ENCODE measurements at places on chromosomes 1 and 21. TPM values are rescaled to one million over a fixed set of nuclear protein-coding genes. Genes with fewer than 3 reads are reported as not detected.
A peak's percentile ranks its signal among the peaks of the same experiment; 100 is the strongest.

OR2T29 gene
- total RNA-seq, result not detected

GRCh38 chr1:176885751-176886150 is 278.8 kb downstream of the ASTN1 start:
- no peak overlapping the region for H3K27ac ChIP-seq
- no peaks in the 10 kb centered on the region for H3K27me3 ChIP-seq

DNA sequence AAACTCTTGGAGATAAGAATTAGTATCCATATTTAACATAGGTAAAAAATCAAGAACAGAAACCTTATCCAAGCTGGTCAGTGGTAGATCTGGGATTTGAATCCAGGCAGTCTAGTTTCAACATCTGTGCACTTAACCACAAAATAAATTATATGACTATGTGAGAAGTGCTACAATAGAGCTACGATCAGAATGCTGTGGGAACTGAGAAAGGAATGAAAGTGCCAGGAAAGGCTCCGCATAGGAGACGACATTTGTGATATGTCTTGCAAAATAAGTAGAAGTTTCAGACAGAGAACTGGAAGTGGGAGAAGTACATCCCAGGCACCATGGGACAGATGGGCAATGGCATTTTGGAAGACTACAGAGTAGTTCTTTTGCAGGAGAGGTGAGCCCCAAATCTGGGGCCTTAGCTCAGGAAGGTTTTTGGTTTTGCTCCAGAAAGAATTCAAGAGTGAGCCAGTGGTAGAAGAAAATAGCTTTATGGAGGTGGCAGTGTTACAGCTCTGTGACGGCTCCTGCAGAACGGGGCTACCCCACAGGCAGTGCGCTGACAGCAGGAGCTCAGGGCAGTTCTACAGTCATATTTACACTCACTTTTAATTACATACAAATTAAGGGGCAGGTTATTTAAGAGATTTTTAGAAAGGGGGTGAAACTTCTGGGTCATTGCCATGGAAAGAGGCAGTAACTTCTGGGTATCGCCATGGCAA is 25.5 kb upstream of the GJA5 start:
- peaks cover 4% of the 10 kb centered on the region for H3K4me1 ChIP-seq
- peaks cover 3% of the 10 kb centered on the region for H3K27me3 ChIP-seq
- H3K36me3 ChIP-seq, result no peaks in the 10 kb centered on the region
- no peak overlapping the region for H3K4me3 ChIP-seq

GRCh38 chr1:17706445-17706844 is 48.7 kb upstream of the ACTL8 start:
- H3K4me1 ChIP-seq, result peaks cover 31% of the 10 kb centered on the region
- no peaks in the 10 kb centered on the region for H3K27me3 ChIP-seq
- H3K27ac ChIP-seq, result no peak overlapping the region
- no peak for DNase-seq
- H3K4me3 ChIP-seq, result no peak overlapping the region

KRTAP20-4 gene
- total RNA-seq, result not detected

LRRC39 gene
- 1.3 TPM for total RNA-seq

CFAP141 gene
- total RNA-seq, result not detected

LENEP gene
- 1.9 TPM for total RNA-seq

GRCh38 chr1:162626094-162626493 is 6.2 kb upstream of the DDR2 start:
- no peak for DNase-seq
- H3K27ac ChIP-seq, result no peak overlapping the region
- no peaks in the 10 kb centered on the region for H3K36me3 ChIP-seq
- no peak overlapping the region for H3K4me3 ChIP-seq
- H3K27me3 ChIP-seq, result no peaks in the 10 kb centered on the region

DNA sequence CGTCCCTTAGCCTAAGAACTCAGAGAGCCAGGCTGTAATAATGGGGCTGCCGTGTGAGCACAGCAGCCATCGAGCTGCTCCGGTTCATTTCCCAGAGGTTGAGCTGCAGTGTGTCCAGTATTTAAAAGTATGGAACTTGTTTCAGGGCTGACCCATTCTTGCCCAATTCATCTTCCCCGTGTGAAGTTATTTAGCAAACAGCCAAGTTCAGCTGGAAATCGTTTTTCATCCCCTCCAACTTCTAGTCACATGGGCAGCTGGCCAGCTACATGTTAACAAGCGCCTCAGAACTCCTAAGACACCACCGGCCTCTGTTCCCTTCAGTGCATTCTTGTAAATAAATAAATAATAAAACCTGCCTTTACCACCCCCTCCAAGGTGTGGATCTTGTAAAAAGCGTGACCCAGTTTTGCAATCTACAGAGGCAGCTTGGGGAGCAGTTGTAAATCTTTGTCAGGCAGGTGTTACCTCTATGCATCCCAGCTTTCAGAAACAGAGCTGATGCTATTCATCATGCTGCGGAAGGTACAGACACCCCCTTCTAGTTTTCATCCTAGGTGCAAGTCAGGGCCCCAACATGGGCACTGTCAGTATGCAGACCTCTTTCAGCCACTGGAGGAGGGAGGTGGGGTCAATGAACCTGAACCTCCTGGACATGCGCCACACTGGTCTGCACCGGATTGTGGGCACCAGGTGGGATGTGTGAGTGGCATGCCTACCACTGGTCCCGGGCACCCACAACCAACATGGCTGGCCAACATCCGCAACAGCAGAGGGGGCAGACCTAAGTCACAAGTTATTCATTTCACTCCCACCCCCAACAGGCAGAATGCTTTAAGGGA is 18.7 kb upstream of the KNCN start:
- H3K27me3 ChIP-seq, result no peaks in the 10 kb centered on the region
- no peak for DNase-seq
- no peak overlapping the region for H3K27ac ChIP-seq
- no peaks in the 10 kb centered on the region for H3K4me1 ChIP-seq
- H3K36me3 ChIP-seq, result peaks cover 5% of the 10 kb centered on the region
- no peak overlapping the region for H3K4me3 ChIP-seq

DNA sequence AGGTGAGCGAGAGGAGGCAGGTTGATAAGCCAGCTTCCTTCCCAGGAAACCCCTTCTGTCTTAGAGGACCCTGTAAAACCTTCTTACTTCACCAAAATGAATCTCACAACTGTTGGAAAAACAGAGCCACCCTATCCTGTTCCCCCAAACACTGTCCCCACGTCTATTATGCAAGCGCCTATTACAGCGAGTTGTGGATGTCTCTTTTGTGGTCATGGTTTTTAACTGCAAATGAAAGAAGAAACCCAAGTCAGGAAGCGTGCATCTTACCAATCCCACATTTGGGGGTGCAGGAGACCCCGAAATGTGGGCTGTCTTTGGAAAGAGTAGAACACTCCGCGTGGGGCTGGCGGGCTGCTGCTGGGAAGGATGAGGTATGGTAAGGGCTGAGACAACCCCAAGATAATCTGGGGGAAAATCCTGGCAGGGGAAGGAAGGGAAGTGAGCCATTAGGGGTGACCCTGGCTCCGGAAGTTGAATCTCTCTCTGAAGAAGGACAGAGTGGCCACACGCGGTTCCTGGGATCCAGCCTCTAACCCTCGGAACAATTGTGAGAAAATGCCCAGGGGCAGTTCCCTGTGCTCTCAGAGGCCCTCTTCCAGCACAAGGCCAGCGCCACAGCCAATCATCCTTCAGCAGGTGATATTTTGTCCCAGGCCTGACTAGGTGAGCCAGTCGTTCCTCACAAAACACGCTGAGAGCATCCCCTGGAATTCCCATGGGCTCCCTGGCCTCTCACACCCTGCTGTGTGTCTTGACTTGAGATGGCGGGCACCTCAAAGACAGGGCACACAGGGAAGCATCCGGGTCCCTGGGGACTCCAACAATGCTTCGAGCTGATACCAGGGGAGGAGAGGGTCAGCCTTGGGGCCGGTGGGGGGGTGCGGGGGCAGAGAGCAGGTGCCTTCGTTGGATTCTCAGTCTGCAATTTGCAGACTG is 168.5 kb upstream of the IRF2BP2 start:
- DNase-seq, result no peak
- H3K36me3 ChIP-seq, result no peaks in the 10 kb centered on the region
- no peak overlapping the region for H3K27ac ChIP-seq
- no peak overlapping the region for H3K4me3 ChIP-seq
- H3K4me1 ChIP-seq, result no peaks in the 10 kb centered on the region

FHAD1 gene
- 1.7 TPM for total RNA-seq

GRCh38 chr1:74637296-74637695 is 36.3 kb downstream of the ERICH3 start:
- no peak overlapping the region for H3K4me3 ChIP-seq
- no peak overlapping the region for H3K27ac ChIP-seq
- no peaks in the 10 kb centered on the region for H3K27me3 ChIP-seq
- no peaks in the 10 kb centered on the region for H3K36me3 ChIP-seq
- no peaks in the 10 kb centered on the region for H3K4me1 ChIP-seq

DNA sequence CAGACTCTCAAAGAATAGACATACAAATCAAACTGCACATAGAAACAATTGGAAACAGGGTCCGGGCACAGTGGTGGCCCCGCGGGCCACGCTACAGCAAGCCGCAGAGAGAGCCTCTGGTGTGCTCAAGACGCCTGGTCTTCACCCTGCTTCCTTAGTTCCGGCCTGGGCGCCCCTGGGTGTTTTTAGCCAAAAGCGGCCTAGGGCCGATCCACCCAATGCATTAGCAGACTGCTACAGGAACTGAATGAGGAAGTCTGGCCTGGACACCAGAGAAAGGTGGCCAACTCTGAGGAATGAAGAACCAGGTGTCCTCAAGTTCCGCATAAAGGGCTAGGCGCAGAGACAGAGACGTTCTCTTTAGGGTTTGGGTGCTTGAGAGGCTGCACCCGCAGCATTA is 1.7 kb downstream of the PRRX1 start:
- DNase-seq, result no peak
- H3K4me1 ChIP-seq, result peaks cover 55% of the 10 kb centered on the region
- no peak overlapping the region for H3K27ac ChIP-seq
- peak overlapping the region; percentile 86 for H3K4me3 ChIP-seq

GRCh38 chr1:16082283-16083038 is 9.0 kb upstream of the FAM131C start:
- H3K27me3 ChIP-seq, result peaks cover 3% of the 10 kb centered on the region
- H3K4me3 ChIP-seq, result no peak overlapping the region
- H3K27ac ChIP-seq, result no peak overlapping the region
- H3K4me1 ChIP-seq, result peaks cover 9% of the 10 kb centered on the region
- peak; percentile 76 for DNase-seq

GRCh38 chr21:17523007-17523451 is 10.2 kb downstream of the CXADR start:
- no peak for DNase-seq
- no peaks in the 10 kb centered on the region for H3K27me3 ChIP-seq
- no peaks in the 10 kb centered on the region for H3K36me3 ChIP-seq
- H3K4me3 ChIP-seq, result no peak overlapping the region
- H3K4me1 ChIP-seq, result peaks cover 27% of the 10 kb centered on the region

GRCh38 chr1:219825355-219825754 is 103.0 kb downstream of the SLC30A10 start:
- H3K4me1 ChIP-seq, result no peaks in the 10 kb centered on the region
- no peak for DNase-seq
- H3K27me3 ChIP-seq, result no peaks in the 10 kb centered on the region
- H3K36me3 ChIP-seq, result no peaks in the 10 kb centered on the region

- no peak overlapping the region for H3K4me3 ChIP-seq
- no peaks in the 10 kb centered on the region for H3K4me1 ChIP-seq
- H3K36me3 ChIP-seq, result no peaks in the 10 kb centered on the region
- DNase-seq, result no peak
- no peak overlapping the region for H3K27ac ChIP-seq
Measured at GRCh38 chr1:197413564-197413963, 145.5 kb downstream of the CRB1 start.

DNA sequence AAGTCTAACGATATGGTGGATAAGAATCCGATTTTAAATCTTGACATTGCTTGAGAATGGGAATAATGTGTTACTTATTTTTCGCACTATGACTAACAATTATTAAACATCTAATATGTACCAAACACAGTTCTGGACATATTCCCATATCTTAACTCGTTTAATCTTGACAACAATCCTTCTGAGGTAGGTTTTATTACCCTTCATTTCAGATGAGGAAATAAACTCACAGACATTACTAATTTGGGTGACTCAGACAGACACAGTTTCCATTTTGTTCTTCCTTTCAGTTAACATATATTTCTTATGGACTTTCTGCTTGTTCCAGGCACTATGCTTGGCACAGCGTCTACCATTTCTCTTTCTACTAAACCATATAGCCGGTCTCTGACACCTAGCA is 244.8 kb downstream of the SMYD3 start:
- H3K4me1 ChIP-seq, result peaks cover under 1% of the 10 kb centered on the region
- H3K4me3 ChIP-seq, result no peak overlapping the region
- no peak overlapping the region for H3K27ac ChIP-seq
- no peaks in the 10 kb centered on the region for H3K27me3 ChIP-seq

- H3K4me3 ChIP-seq, result no peak overlapping the region
- H3K36me3 ChIP-seq, result no peaks in the 10 kb centered on the region
- H3K27me3 ChIP-seq, result no peaks in the 10 kb centered on the region
Measured at GRCh38 chr1:214422137-214422671, 129.2 kb downstream of the PTPN14 start.

DNA sequence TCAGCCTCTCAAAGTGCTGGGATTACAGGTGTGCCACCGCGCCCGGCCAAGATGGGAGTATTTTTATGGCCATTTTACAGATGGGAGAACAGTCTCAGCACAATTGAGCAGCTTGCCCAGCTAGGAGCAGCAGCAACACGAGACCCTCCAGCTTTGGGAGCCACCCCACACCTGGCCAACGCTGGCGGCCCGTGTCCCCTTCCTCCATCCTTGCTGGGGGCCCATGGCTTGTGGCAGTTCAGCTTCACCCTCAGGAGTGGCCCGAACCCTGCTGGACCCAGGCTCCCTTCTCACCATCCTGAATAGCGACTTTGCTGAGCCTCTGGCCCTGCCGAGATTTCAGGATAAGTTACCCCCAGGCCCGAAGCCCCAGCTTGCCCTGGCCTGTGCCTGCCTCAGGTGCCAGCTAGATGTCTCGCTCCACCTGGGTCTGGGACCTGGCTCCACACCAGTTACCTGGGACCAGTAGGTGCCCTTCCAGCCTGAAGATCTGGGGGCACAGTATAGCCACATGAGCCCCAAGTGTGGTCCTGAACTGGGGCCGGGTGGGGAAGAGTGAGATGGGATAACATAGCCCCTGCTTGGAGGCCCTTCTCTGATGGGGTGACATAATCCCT is 19.2 kb downstream of the SLC66A1 start:
- H3K27me3 ChIP-seq, result no peaks in the 10 kb centered on the region
- H3K4me1 ChIP-seq, result no peaks in the 10 kb centered on the region
- H3K27ac ChIP-seq, result no peak overlapping the region

DNA sequence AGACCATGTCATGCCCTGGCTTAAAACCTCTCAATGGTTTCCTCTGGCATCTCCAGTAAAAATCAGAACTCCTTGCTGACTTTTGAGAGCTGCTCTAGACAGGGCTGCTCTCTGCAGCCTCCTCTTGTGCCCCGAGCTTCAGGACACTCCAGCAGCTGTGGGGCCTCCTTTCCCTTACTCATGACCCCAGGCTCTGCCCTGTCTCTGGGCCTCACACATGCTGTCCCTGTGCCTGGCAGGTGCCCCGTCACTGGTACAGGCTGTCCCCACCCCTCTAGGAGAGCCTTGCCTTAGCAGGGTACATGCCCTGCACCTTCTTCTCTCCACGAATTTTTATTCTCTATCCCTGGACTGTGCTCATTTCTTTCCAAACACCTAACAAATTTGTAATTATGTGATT is 43.2 kb downstream of the HIVEP3 start:
- DNase-seq, result no peak
- no peaks in the 10 kb centered on the region for H3K27me3 ChIP-seq
- H3K27ac ChIP-seq, result no peak overlapping the region
- no peak overlapping the region for H3K4me3 ChIP-seq

- H3K27ac ChIP-seq, result no peak overlapping the region
- H3K27me3 ChIP-seq, result no peaks in the 10 kb centered on the region
- peaks cover 6% of the 10 kb centered on the region for H3K36me3 ChIP-seq
- DNase-seq, result peak; percentile 55
- H3K4me3 ChIP-seq, result no peak overlapping the region
Measured at GRCh38 chr1:39539252-39539790, 37.3 kb downstream of the PABPC4 start.
